HS-27A (cell line): ENCODE measurements at places on chromosomes 16 and 17.
A peak's percentile ranks its signal among the peaks of the same experiment; 100 is the strongest.

DNA sequence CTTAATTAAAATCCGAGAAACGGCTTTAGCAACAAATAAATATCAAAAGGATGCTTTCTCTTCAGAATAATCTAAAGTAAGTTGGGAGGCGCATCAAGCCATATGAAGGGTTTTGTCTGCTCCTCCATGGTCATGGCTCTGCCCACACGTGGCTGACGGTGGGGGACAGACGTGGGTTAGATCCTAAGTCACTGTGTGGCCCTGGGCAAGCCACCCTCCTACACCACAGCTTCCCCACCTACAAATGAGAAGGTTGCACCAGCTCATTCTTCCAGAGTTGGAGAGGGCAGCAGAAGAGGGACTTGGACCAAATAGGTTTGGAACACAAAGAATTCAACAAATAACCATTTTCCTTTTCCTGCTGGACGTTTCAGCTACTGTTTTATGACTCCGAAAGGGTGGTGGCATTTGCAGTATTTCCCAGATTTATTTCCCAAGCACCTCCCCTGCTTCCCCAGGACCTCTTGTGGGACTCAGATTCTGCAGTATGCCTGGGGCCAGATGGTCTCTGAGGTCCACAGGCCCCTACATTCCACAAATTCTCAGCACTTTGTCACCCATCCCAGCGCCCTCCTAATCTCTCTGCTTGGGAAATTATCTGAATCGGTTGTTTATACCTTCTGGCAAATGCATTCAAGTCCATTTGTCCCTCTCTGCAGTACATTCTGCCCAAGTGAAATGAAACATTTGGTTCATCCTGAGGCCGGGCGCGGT is 17.8 kb downstream of the LRRC75A start:
- DNase-seq, result no peak

DNA sequence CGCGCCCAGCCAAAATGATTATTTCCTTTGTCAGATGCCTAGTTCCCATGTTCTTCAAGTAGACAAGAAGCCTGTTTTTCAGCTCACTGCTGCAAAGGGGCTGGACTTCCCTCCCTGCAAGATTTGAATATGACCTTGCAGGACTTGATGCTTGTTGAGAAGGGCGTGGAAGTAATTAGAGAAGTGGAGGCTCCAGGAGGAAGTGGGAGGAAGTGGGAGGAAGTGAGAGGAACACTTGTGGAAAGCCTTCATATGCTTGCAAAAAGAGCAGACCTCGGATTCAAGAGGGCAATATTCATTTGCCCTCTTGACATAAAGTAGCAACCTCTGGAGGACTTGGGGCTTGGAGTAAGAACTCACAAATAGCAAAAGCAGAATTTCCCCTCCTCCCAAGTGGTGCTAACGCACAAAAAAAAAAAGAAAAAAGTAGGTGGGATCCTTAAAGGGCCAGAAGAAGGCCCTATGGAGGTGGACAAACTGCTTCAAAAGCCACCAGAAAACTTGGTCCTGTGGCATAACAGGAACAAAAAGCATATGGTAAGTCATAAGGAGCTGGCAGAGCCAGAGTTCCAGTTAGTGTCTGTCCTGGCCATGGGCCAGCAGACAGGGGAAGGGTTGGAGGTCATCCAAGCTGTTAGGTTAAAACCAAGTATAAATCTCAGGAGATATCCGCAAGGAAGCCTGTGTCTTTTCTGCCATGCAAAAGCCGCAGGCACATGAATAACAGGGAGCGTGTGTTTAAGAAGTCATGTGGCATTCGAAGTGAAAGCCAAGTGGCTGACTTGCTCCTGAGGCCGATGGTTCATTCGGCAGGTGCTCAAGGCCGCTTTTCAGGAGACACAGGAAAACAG is 20.6 kb upstream of the PRKAR1A start:
- DNase-seq, result no peak

DNA sequence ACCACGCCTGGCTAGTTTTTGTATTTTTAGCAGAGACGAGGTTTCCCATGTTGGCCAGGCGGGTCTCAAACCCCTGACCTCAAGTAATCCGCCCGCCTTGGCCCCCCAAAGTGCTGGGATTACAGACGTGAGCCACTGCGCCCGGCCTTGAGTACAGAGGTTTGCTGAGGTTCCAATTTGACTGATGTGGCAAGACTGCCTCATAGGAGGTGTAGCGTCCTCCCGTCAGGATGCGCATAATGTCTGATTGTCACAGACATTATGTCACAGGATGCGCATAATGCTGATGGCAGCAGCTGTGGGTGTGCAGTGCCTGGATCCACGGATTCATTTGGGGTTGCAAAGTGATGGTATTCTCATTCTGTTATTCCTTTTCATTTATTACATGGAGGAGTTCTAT is 45.2 kb downstream of the HAPSTR1 start:
- DNase-seq, result no peak

GRCh38 chr17:21028192-21028591 is 14.6 kb downstream of the USP22 start:
- DNase-seq, result no peak

GRCh38 chr16:66911112-66911511 is 7.6 kb downstream of the CDH16 start:
- no peak for DNase-seq

DNA sequence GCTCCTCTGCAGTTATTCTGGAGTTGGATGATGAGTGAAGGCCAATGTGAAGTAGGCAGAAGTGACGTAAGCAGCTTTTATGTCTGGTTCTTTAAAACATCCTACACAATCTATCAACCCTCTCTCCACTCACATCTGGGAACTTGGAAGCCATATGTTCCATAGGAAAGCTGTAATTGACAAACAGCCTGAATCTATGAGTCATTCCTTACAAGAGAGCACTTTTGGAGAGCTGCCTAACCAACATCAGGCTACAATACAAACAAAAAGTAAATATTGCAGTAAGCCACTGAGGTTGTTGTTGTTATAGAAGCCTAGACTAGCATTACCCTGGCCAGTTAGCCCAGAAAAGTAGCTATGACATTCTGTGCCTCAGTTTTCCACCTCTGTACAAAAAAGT is 5.9 kb downstream of the CCL7 start:
- no peak for DNase-seq

DNA sequence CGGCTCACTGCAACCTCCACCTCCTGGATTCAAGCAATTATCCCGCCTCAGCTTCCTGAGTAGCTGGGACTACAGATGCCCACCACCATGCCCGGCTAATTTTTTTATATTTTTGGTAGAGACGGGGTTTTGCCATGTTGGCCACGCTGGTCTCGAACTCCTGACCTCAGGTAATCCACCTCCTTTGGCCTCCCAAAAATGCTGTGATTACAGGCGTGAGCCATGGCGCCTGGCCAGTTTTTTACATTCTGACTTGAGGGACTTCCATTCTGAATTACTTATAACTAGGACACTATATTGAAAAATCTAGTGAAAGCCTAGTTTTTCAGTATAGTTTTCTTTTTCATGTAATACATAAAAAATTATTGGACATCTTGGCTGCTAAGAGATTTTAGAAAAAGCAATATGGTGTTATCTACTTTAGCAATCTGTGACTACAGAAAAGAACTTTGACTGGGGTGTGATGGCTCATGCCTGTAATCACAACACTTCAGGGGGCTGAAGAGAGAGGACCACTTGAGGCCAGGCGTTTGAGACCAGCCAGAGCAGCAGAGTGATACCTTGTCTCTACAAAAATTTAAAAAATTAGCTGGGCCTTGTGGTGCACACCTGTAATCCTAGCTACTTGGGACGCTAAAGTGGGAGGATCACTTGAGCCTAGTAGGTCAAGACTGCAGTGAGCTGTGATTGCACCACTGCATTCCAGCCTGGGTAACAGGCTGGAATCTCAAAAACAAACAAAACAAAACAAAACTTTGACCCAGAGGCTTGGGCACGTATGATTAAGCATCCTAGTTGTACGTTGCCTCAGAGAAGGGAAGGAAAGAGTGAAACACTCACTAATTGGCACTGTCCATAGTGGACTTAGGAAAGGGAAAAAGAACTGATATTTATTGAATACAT is 26.8 kb upstream of the GOSR1 start:
- no peak for DNase-seq

DNA sequence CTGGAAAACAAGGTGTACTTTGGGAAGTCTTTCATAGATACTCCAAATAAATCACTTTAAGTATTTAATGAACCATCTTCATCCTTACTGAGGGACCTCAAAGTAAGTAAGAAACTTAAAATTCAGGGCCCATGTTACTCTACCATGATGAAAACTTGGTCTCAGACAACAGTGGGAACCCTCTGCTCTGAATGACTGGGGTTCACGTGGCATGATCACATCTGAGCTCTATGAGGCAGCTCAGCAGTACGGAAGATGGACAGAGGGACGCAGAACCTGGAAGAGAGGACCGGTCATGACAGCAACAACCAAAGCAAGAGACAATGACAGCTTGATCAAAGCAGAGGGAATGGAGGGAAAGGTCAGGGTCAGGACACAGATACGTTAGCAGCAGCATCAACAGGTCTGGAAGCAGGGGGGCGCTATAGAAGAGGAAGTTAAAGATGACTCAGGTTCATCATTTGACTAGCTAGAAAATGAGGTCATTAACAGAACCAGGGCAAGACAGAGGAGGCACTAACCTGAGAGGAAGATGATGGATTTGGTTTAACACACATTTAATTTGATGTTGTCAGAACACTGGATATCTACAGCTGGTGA is 9.5 kb downstream of the XPO6 start:
- DNase-seq, result no peak

DNA sequence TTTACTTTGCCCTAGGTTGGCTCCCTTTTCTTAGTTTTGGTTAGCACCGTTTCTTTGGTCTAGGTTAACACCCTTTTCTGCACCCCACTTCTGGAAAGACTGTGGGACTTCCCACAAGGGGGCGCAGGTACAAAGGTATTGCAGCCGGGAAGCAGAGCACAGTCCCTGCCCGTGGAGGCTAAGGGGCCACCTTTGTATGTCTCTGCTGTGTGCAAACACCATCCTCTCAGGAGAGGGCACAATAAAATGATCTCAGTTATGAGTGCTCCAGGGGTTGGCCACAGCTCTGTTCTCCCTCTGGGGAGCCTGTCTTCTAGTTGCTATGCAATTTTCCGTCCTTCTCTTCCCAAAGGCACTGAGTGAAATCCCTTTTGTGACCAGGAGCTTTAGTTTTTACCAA is 28.4 kb upstream of the TMC5 start:
- no peak for DNase-seq

- DNase-seq, result no peak
Measured at GRCh38 chr16:87410530-87410929, 18.4 kb downstream of the MAP1LC3B start.

GRCh38 chr17:21679256-21680146 is 12.8 kb upstream of the KCNJ18 start:
- DNase-seq, result no peak

GRCh38 chr17:42270596-42270995 is 5.6 kb downstream of the STAT5B start:
- no peak for DNase-seq

- DNase-seq, result no peak
Measured at GRCh38 chr16:53713403-53714204, 9.6 kb downstream of the FTO start.

DNA sequence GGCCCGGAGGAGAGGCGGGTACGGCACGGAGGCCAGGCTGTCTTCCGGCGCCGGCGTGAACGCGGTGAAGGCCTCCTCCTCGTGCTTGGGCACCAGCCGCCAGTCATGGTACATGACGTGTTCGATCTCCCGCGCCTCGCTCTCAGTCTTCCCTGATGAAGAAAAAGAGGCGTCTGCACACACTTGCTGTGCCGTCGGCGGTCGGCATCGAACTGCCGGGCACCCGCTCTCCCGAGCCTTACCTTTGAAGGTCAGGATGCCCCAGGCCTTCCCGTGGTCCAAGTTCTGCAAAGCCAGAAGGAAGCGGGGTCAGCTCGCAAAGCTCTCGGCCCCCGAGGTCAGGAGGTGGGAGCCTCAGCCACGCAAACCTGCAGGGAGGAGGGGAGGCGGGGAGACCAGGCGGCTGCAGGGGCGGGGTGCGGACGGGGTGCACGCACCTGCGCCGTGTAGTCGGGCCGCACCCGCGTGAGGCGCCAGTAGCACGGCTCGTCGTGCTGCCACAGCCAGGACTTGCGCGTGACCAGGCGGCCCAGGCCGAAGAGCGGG is at the start of gene EME2:
TSS of gene EME2 (plus strand) at position 449 of the 546 bp plus-strand sequence. CDS start 418 bp downstream, outside the sequence.
- no peak for DNase-seq

DNA sequence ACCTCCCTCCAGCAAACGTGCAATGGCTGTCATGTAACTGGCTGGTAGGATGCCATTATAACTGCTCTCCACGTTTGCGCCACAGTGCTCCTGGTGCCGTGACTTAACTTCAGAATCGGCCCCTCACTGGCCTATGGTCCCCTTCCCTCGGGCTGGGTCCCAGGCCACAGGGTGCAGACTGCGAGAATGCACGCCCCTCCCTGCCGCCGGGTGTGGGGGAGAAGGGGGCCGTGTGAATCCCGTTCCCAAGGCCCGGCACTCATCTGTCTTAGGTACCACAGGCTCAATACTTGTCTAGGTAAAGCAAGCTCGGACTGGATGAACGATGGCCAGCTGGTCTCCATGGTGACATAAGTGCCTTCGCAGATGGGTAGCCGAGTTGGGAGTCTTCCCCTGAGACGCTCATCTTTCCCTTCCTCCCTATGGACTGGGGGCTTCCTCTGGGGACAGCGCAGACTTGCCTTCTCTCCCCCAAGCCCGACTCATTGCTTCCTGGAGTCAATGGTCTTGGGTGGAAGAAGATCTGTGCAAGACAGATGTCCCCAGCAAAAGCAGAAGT is 37.8 kb downstream of the TIMM22 start:
- no peak for DNase-seq

DNA sequence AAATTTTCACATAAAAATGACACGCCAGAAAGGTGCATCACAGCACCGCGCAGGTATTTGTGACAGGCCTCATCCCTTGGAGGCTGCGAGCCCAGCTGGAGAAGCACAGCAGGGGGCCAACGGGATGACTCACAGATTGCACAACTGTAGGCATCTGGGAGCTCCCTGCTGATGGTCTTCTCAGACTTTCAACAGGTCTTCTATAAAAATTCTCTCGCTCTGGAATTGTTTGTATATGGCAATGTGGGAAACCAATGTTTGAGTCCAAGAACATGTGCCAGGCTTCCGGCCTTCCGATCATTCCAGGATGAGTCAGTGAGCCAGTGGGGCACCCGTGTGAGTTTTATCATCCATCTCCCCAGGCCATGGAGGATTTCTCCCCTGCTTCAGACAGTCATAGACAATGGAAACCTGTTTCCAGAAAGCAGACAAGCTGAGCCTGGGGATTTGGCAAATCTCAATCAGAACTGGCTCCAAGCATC is 24.1 kb upstream of the ADORA2B start:
- DNase-seq, result peak; percentile 98

- no peak for DNase-seq
Measured at GRCh38 chr16:57389087-57389468, 15.5 kb upstream of the CCL17 start.

GRCh38 chr16:48128769-48129168 is 27.0 kb downstream of the ABCC12 start:
- DNase-seq, result no peak

DNA sequence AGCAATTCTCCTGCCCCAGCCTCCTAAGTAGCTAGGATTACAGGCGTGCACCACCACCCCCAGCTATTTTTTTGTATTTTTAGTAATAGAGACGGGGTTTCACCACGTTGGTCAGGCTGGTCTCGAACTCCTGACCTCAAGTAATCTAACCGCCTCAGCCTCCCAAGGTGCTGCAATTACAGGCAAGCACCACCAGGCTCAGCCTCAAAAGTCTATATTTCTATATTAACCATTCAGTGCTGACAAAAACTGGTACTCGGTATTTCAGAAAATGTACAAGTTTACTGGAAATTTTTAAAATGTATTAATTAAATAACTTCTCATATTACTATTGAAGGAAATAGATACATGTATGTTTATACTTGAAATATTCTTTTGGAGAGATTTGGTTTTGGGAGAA is 1.4 kb upstream of the HEXD start:
- no peak for DNase-seq

GRCh38 chr17:81983639-81984373 is 6.4 kb downstream of the ASPSCR1 start:
- DNase-seq, result no peak
